ENCODE measurements at places on chromosomes 3 and 15. TPM values are rescaled to one million over a fixed set of nuclear protein-coding genes. Genes with fewer than 3 reads are reported as not detected.

CPNE9 gene
- polyA plus RNA-seq, result 0.31 TPM

ADCY5 gene
- polyA plus RNA-seq, result not detected

APBA2 gene
- polyA plus RNA-seq, result 24.4 TPM

EXD1 gene
- polyA plus RNA-seq, result not detected

GP5 gene
- polyA plus RNA-seq, result 0.20 TPM

SERINC4 gene
- 1.3 TPM for polyA plus RNA-seq

SLCO3A1 gene
- polyA plus RNA-seq, result 41.3 TPM

HES1 gene
- polyA plus RNA-seq, result not detected

EIF5A2 gene
- 33.3 TPM for polyA plus RNA-seq

CCDC39 gene
- not detected for polyA plus RNA-seq

MLF1 gene
- 2.3 TPM for polyA plus RNA-seq

BTBD1 gene
- polyA plus RNA-seq, result 56.1 TPM

PSMD2 gene
- polyA plus RNA-seq, result 169 TPM

CKMT1B gene
- not detected for polyA plus RNA-seq

MYNN gene
- polyA plus RNA-seq, result 24.9 TPM

ACOX2 gene
- not detected for polyA plus RNA-seq

SLC9C1 gene
- polyA plus RNA-seq, result not detected

CYP11A1 gene
- not detected for polyA plus RNA-seq

CACNA2D2 gene
- polyA plus RNA-seq, result 1.5 TPM

CELSR3 gene
- polyA plus RNA-seq, result 0.46 TPM

C3orf49 gene
- polyA plus RNA-seq, result not detected

PDZRN3 gene
- polyA plus RNA-seq, result not detected

MYH15 gene
- not detected for polyA plus RNA-seq

MUC20 gene
- 1.2 TPM for polyA plus RNA-seq

CSK gene
- 180 TPM for polyA plus RNA-seq

All from immature natural killer cell (primary cell).